ENCODE measurements at places on chromosomes 12 and 14.

DNA sequence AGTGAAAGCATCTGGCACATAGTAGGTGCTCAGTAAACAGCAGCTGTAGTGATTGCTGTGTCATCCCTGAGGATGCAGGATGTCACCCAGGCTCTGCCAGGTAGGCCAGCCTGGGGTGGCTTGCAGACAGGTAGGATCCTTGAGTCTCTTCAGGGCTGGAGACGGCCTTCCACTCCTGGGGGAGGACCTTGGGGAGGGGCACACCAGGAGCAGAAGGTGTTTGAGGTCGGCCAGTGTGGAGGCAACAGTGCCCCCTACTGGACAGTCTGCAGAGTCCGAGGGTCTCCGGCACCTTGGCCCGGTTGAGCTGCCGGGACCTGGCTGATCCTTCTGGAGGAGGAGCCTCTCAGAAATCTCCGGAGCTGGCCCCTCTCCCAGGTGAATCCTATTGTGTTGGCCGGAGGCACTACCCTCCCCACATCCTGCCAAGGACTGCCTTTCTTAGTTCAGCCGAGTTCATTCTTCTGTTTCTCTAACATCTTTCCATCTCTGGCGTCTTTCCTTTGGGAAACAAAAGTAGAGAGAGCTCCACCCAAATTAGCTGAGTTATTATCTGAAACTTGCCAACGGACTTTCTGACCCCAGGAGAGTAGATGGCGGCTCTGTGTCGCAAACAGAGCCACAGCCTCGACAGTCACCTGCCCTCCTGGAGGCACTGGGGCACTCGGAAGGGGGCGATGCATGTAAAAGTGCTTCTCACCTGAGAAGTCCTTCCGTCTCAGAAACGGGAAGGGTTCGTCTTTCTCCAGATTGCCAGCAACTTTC, 41.8 kb upstream of the CLMN start:
- no peak for DNase-seq

GRCh38 chr12:101782273-101782731, 43.0 kb upstream of the SYCP3 start:
- no peak for DNase-seq

GRCh38 chr12:81375969-81376368, 298.1 kb downstream of the ACSS3 start:
- no peak for DNase-seq

GRCh38 chr12:125533434-125534029, 468.3 kb downstream of the AACS start:
- no peak for DNase-seq

- DNase-seq = no peak
Observed at GRCh38 chr12:101299346-101299745, 19.4 kb downstream of the UTP20 start.

GRCh38 chr12:57865084-57865751, 18.7 kb upstream of the CTDSP2 start:
- DNase-seq = peak; percentile 14

DNA sequence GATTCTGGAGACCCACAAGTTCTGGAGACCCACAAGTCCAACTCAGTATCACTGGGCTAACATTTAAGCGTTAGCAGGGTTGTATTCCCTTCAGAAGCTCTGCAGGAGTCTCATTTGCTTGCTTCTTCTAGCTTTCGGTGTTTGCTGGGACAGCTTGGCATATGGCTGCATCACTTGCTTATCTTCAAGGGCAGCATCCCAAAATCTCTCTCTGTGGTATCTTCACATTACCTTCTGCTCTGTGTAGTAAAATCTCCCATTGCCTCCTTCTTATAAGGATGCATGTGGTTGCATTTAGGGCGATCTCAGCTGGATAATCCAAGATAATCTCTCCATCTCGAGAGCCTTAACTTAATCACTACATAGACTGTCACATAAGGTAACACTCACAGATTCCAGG, 7.3 kb upstream of the CNTN1 start:
- no peak for DNase-seq

DNA sequence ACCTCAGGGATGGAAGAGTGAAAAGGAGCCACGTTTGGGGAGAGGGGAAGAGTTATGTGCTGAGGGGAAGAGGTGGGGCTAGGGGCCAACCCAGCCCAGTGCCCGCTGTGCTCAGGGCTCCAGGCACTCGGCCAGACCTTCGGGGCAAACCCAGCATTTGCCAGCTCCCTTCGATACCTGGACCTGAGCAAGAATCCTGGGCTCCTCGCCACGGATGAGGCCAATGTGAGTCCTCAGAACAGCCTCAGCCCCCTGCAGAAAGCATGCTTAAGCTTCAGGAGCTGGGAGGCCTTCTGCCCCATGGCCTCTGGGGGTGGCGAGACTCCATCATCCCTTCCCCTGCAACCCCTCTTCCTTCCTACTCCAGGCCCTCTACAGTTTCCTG, 5.0 kb downstream of the CARMIL3 start:
- DNase-seq = no peak

DNA sequence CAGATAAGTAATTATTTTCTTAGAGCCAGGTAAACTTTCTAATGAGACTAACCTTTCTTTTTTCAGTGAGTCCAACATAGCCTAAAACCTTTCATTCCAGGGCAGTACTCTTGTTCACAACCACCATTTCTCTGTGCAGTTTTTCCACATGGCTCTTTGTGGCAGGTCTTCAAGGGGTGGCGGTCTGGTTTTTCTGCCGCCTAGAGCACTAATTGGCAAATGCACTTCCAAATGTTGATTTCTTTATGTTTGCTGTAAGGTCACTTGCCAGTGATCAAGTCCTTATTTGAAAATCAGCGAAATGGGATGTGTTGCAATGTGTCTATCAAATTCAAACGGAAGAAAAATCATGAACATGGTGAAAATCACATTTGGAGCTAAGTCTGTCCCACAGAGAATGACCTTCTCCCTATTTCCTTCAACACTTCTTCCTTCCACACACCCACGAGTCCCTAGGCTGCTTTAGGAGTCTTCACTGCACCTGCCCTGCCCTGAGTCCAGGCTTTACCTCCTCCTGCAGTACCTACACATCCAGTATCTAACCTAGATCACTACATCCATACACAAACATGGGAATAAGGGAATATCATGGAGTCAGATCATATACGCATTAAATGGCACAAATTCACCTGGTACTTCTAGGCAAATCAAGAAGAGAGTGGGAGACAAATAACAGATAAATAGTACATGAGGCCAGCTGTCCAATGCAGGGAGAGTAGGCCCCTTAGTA, 1.9 kb downstream of the SRGAP1 start:
- DNase-seq = no peak

- DNase-seq = no peak
Observed at GRCh38 chr12:112103758-112104503, 4.7 kb downstream of the NAA25 start.

DNA sequence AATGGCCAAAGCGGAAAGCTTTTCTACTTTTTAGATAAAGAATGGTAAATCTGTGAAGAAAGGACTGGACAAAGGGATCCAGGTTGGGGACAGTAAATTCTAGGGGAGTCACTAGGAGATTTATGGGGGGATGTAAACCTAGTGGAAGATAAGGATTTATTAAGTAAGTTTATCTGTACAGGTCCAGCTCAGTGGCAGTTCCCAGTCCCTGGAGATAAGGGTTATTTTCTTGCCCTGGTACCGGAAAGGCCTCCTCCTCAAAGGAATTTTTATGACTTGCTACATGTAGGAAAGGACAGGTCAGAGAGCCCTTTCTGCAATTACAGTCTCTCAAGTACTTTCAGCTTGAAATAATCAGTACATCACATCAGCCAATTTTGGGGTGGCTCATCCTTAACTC, 72.6 kb upstream of the BICD1 start:
- DNase-seq = no peak

- DNase-seq = no peak
Observed at GRCh38 chr12:1324910-1325309, 269.5 kb downstream of the FBXL14 start.

DNA sequence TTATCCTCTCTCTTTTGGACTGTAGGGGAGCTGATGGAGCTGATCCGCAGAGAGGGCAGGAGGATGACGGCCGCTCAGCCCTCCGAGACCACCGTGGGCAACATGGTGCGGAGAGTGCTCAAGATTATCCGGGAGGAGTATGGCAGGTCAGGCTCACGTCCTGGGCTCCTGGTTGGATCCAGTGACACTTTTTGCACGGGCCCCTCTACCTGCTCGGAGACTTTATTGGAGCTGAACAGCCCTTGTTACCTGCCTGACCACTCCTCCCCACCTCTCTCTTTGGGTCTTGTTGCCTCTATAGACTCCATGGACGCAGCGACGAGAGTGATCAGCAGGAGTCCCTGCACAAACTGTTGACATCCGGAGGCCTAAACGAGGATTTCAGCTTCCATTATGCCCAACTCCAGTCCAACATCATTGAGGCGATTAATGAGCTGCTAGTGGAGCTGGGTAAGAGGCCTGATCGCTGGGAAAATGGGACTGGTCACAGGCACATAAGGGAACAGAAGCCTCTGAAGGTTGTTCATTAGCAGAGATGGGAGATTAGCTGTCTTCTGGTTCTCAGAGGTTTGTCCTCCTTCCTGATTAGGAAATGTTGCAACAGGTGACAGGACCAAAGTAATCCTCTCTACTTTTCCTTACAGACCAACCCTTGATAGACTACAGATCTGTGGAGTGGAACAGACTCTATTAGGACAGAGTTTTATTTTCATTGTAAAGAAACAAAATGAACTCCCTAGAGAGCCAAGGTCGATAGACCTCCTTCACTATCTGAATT, 718 bp downstream of the EIF2B2 start:
- DNase-seq = no peak

DNA sequence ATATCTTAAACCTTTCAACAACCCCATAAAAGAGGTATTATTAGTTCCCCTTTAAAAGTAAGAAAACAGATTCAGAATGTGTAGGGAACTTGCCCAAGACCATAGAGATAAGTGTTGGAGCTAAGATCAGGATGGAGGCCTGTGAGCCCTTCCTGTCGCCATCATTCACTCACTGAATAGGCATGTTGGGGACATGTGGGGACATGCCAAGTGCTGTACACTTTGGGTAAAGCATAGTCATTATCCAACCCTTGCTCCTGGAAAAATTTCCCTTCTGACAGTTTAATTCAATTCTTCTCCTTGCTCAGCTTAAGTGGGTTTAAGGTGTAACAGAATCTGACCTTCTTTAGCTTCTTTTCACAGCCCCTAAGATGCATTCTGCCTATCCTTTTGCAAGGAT, 28.0 kb upstream of the C12orf42 start:
- DNase-seq = no peak

All from T-helper 17 cell (primary cell).